ENCODE measurements at places on chromosomes 2 and 18.

DNA sequence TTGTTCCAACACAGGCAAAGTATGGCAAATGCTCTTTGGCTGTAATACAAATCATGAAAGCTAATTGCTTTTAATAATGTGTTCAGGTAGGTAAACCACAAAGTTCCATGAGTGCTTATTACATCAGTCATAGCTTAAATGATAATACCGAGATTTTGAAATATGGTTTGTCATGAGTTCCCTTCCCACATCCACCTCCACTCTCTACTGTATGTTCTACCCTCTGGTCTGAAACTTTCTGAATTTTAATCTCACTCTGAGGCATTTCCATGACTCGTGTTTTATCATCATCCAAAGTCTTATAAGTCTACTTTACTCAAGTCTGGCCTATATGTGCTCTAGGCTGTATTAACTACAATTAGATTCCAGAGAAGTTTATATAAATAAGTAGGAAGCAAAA, 354.8 kb downstream of the AKAIN1 start:
- no peak for DNase-seq

DNA sequence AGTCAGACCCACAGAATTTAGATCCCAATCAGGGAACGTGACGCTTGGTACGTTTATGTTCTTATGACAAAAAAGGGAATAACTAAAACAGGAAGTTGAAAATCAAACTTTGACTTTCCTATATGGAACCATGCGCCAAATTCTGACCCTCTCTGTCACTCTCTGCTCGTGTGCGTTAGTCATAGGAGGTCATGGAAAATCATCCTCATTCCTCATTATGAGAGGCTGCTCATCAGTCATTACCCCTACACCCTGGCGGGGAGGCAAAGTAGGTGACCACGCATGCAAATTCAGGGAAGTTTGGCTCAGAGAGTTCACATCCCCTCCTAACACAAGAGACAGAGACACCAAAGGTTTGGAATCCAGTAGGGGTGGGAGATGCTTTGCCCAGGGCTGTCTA, 15.5 kb downstream of the IL1F10 start:
- no peak for DNase-seq

DNA sequence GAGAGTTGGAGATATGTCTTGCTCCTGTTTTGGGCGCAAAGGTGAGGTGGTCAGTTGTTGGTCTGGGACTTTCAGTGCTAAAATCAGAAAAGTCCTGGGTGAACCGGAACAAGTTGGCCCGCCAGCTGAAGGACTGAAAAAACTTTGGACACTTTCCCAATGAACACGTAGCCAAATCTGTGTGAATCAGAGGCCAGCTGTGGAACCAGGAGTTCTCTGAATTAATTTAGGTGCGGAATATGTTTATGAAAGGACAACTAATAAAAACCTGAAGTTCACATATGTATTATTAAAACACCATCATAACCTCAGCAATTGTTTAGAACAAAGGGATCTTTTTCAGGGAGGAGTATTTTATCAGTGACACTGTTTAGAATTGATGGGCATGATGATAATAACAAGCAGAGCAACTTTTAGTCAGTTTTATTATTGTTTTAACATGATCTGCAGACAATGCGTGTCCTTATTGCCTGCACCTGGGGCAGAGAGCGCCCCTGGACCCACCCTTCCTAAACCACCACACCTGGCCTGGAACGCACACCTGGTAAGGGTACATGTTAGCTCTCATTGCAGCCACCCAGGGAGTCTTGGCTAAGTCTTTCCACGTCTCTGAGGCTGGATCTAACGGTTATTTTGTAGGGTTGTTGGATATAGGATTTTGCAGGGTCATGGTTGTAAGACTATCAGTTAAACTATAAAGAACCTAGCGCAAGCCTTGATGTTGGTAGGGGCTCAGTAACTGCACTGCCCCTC, 9.9 kb upstream of the ODC1 start:
- no peak for DNase-seq

- DNase-seq: no peak
These were observed 34.8 kb downstream of the GAREM1 start for GRCh38 chr18:32435631-32436500.

GRCh38 chr2:200737585-200737984, 74.1 kb upstream of the BZW1 start:
- DNase-seq: no peak
